Stimulated activated CD4-positive, alpha-beta T cell treated with anti-CD3 and anti-CD28 coated beads, Interleukin-4, amount 100 ng/mL, for 4 hours (primary cell): ENCODE measurements at places on chromosomes 4 and X.

DNA sequence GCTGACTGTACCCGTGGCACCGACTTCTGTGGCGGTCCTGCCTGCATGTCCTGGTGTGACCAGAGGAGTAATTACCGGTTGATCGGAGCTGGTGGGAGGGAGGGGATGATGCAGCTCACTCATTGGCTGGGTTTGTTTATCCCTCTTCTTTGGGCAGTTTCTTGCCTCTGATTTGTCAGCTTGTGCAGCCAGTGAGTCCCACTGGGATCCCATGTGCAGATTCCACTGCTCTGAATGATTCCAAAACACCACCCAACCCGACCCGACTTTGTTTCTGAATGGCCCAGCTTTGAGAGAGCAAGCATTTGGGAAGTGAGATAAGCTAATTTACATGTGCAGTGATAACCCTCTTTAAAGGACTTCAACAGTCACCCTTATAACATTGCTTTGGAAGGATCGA lies 13.8 kb downstream of the FHDC1 start:
- DNase-seq: no peak

- DNase-seq: no peak
Measured at GRCh38 chrX:69060631-69061408, 104.4 kb downstream of the PJA1 start.

- DNase-seq: no peak
Measured at GRCh38 chr4:53587135-53587534, 4.2 kb downstream of the LNX1 start.

DNA sequence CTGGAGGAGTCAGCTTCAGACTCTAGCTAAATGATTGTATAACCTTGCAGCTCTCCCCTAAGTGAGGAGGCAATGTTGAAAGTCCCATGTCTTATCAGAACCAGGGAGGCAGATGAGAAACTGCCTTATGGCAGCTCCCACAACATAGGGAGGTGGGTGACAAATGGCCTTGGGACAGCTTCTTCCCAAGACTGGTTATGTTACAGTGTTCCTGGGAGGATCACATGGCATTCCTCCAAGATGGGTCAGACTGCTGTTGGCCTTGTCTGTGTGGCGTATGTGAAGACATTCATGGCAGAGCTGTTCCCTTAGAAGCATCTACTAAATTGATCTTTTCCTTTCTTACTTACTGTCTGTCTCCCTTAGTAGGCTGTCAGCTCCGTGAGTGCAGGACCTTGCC lies 42.0 kb downstream of the HPRT1 start:
- no peak for DNase-seq

- no peak for DNase-seq
Measured at GRCh38 chr4:71444395-71444794, 105.6 kb downstream of the SLC4A4 start.
